ENCODE measurements at places on chromosomes 5 and 9.

GRCh38 chr9:34606905-34607304 is 5.0 kb downstream of the RPP25L start:
- DNase-seq, result no peak

DNA sequence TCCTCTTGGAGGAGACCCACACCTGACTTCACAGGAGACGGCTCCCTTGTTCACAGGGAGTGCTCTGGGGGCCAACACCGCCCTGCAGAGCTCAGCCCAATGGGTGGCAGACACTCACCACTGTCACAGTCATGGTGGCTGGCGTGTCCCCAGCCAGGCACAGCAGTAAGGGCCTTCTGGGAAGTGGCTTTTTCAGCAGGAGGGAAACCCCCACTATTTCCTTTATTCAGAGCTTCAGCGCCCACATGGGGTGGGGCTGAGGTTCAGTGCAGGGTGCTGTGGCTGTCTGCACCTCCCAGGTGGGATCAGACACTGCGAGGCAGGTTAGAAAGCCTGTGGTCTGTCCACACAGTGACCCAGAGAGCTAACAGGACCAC is 3.6 kb upstream of the SNAPC4 start:
- DNase-seq, result peak; percentile 88

- DNase-seq, result no peak
These were observed 8.0 kb upstream of the GRHPR start for GRCh38 chr9:37414503-37414943.

DNA sequence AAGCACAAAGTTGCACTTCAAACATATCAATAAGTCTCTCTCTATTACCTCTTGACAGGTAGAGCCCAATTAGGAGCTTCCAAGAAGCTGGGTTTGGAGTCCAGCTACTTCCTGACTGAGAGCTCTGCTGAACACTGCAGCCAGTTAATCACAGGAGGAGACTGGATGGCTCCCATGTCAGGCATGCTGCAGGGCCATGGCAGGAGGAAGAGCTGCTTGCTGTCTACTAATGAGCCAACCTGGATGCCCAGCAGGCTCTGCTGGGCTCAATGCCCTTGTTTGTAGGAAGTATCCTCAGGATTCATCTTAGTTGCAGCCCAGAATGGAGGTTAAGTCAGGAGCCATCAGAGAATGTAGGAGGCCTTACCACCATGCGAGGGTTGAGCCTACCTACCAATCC is 91.9 kb downstream of the TMEM215 start:
- DNase-seq, result no peak

DNA sequence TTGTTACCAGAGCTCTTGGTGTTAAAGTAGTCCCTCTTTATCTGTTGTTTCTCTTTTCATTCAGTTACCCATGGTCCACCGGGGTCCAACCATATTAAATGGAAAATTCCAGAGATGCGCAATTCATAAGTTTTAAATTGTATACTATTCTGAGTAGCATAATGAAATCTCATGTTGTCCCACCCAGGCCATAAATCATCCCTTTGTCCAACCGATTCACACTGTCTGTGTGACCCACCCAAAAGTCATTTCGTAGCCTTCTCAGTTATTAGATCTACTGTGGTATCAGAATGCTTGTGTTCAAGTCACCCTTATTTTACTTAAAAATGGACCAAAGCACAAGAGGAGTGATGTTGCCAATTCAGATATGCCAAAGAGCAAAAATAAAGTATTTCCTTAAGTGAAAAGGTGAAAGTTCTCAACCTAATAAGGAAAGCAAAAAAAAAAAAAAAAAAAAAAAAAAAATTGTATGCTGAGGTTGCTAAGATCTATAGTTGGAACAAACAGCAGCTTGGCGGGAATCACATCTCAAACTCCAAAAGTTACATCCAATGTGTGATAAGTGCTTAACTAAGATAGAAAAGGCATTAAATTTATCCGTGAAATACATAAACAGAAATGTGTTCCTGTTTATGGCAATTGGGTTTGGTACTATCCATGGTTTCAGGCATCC is 106.8 kb upstream of the GPBP1 start:
- DNase-seq, result no peak

DNA sequence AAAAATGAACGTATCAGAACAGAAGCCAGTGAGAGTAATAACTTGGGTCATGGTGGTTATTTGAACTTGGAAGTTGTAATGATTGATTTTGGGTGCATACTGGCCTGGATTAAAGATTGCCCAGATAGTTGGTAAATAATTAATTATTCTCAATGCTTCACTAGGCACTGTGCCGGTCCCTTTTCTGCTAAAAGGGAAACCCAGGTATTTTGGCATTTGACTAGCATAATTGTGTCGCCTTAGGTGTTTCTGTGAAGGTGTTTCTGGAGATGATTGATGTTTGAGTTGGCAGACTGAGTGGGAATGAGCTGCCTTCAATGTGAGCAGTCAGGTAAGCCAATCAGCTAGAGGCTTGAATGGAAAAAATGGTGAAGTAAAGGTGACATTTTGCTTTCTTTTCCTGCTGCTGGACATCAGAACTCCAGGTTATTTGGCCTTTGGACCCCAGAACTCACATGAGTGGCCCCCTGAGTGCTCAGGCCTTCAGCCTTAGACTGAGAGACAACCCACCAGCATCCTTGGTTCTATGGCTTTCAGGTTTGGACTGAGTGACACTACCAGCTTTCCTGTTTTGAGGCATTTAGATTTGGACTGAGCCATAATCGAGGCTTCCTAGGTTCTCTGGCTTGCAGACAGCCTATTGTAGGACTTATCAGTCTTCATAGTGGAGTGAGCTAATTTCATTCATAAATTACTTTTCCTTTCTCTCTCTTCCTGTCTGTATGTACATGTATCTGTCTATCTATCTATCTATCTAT is 120.7 kb upstream of the PAPPA start:
- DNase-seq, result no peak

GRCh38 chr5:71757590-71758543 is 38.8 kb downstream of the CARTPT start:
- DNase-seq, result peak; percentile 61

DNA sequence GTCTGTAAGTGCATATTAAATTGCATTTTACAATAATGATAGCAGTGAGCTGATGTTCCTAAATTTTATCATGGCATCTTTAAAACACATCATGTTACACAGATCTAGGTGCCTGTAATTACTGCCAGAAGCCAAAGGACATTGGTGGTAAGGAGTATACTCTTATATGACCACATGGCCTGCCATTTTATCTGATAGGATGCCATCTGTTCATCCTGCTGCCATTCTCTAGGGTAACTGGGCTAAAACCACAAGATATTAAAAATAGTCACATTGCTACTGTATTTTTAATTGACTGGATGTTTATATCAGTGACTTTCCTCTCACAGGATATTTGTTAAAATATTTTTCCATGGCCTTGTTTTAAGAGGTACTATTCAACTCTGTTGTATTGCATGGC is 53.1 kb downstream of the HCN1 start:
- DNase-seq, result no peak

- DNase-seq, result no peak
These were observed 542.3 kb downstream of the PSAT1 start for GRCh38 chr9:78839252-78839651.

- no peak for DNase-seq
These were observed 207.3 kb upstream of the IER5L start for GRCh38 chr9:129385211-129385934.

DNA sequence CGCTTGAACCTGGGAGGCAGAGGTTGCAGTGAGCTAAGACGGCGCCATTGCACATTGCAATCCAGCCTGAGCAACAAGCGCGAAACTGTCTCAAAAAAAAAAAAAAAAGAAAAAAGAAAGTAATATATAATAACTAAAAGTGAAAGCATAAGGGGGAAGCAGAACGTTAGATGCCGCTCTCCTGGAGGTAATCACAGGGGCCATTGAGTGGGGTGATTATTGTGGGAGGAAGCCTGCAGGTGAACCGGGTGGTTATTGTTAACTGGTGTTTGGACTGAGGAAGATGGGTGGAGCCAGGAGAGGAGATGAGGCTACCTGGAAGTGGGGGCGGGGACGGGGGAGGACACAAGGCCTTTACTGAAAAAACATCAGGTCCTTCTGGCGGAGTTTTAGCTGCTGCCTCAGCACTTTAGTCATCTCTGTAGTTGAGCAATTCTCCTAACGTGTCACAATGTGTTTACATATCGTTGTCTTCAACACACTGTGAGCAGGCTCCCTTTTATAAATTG is 5.3 kb upstream of the TJP2 start:
- DNase-seq, result peak; percentile 87

- DNase-seq, result no peak
These were observed 26.7 kb upstream of the MAPK9 start for GRCh38 chr5:180318456-180319089.

DNA sequence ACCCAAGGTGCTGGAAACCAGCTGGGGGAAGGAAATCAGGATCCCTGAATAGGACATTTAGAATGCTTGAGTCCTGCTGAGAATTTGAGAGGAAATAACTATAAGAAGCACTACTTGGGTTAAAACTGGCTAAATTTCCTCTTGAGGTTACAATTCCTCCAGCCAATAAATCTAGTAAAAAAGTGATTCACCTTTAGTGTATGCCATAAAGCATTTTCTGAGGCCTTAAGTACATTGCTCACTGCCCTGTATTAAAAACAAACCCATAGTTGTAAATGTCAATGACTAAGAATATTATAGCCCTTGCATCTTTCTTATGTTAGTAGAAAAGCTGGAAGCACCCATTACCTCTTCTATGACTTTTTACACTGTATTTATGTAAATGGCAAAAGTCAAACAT is 634.7 kb upstream of the ARRDC3 start:
- DNase-seq, result no peak

DNA sequence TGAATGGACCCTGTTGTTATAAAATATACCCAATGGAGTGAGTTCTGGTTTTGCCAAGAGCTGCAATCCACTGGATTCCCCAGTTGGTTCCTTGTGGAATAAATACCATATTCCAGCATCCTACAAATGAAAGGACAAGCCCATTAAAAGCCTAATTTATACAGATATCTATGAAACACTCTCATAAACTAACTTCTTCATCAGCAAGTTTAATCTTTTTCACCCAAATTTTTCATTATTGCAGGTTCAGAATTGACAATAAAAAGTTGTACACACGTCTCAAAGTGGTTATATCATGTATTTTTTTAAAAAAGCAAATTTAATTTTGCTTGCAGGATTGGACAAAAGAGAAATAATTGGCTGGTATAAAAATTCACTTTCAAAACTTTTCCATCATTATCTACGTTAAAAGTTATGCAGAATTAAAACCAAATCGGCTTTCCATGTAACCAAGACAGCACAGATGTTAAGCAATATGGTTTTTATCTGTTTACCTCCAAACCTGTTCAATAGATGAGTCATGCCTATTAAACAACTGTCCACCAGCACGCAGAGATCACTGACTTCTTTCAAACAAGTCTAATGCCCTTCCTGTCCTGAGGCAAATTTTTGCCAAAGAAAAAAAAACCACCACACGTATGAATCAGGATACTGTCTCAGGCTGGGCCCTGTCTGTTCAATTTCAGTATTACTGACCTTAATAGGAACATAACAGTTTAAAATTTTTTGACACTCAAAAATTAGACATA is 42.5 kb downstream of the CEMIP2 start:
- no peak for DNase-seq

- DNase-seq, result no peak
These were observed 14.6 kb downstream of the PLEKHG4B start for GRCh38 chr5:106587-106986.

GRCh38 chr5:96628406-96628805 is 33.8 kb upstream of the CAST start:
- no peak for DNase-seq

DNA sequence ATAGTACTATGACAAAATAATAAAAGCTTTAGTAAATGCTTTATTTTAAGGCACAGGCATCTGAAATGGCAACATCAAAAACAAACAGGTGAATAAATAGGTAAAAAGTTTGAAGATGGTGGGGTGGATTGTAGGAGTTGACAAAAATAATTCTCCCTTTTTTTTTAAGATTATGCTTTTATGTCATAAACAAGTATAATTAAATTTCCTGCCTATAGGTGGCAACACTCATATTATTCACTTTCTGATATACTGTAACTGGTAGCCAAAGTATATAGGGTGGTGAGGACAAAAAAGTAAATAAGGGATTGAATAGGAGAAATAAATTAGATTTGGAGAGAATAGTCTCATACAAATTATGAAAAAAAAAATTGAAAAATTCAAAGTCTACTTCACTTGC is 120.0 kb upstream of the ACOT12 start:
- peak; percentile 8 for DNase-seq

Measured in activated CD4-positive, alpha-beta T cell treated with anti-CD3 and anti-CD28 coated beads, Interleukin-2, Interleukin-6, amounts not matched to agents 100 ng/mL and 50 ng/mL, durations not matched to agents 16 hours and 8 hours (primary cell).